ENCODE measurements at places on chromosomes 6 and 20. TPM values are rescaled to one million over a fixed set of nuclear protein-coding genes. Genes with fewer than 3 reads are reported as not detected.
A peak's percentile ranks its signal among the peaks of the same experiment; 100 is the strongest.

Gene GPR63
- total RNA-seq: 8.7 TPM

Gene PPIL1
- 77.8 TPM for total RNA-seq

Gene RTN4IP1
- total RNA-seq: 8.4 TPM

Gene MYLK2
- 3.5 TPM for total RNA-seq

Gene PI16
- total RNA-seq: not detected

Gene FKBP5
- not detected for total RNA-seq

Gene PIM1
- 16.4 TPM for total RNA-seq

DNA sequence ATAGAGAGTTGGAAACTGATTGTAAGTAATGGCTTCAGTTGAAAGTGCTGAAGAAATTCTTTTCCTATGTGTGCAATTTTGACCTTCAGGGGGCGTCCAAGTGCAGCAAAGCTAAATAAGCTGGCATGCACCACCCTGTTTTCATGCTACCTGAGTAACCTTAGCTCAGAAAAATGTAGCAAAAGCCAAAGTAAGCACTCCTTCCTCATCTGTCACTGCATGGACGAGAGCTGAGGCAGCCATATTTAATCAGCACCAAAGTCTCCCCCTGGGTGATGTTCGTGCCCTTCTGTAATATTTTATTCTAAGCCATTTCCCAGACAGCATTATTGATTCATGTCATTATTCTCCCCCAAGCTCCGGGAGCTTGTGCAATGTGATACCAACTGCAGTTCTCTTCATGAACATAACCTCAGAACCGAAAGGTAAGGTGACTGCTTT is 123.1 kb downstream of the RPS12 start:
- H3K27ac ChIP-seq: no peak overlapping the region
- H3K4me1 ChIP-seq: peaks cover 22% of the 10 kb centered on the region
- H3K36me3 ChIP-seq: no peaks in the 10 kb centered on the region
- H3K4me3 ChIP-seq: no peak overlapping the region

DNA sequence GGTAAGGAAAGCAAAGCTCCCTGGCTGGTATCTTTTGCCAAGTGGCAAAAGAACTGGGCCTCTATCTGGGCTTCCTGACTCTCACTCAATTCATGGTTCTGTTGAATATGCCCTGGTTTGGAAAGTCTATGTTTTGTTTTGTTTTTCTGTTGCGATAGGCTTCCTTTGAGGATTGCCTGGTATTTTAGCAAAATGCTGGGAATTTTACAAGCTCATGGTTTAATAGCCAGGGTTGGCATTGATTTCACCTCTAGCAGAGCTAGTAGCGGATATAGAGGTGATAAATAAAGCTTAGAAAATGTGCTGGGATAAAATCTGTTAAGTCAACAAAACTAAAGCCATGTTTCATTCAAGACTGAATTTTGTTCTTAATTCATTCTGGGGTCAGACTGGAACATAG is 109.9 kb downstream of the RNF144B start:
- no peaks in the 10 kb centered on the region for H3K36me3 ChIP-seq
- H3K4me1 ChIP-seq: no peaks in the 10 kb centered on the region
- no peak for DNase-seq
- H3K4me3 ChIP-seq: no peak overlapping the region
- H3K27ac ChIP-seq: no peak overlapping the region

DNA sequence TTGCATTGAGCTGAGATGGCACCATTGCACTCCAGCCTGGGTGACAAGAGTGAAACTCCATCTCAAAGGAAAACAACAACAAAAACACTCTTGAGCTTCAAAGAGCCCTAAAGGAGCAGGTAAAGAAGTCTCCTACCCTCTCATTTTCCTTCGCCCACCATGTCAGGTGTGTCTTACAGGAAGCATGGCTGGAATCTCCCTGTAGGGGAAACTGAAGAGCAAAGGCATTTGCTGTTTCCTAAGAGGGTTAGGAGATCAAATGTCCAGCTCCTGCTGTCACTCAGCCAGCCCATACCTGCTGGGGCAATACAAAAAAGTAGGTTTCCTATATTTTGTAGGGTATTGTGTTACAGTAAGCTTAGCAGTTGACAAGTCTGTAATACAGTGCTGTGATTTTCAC is 43.3 kb downstream of the SPATA2 start:
- peaks cover 3% of the 10 kb centered on the region for H3K4me1 ChIP-seq
- H3K36me3 ChIP-seq: no peaks in the 10 kb centered on the region
- no peaks in the 10 kb centered on the region for H3K27me3 ChIP-seq
- H3K27ac ChIP-seq: no peak overlapping the region
- no peak for DNase-seq
- H3K4me3 ChIP-seq: no peak overlapping the region

DNA sequence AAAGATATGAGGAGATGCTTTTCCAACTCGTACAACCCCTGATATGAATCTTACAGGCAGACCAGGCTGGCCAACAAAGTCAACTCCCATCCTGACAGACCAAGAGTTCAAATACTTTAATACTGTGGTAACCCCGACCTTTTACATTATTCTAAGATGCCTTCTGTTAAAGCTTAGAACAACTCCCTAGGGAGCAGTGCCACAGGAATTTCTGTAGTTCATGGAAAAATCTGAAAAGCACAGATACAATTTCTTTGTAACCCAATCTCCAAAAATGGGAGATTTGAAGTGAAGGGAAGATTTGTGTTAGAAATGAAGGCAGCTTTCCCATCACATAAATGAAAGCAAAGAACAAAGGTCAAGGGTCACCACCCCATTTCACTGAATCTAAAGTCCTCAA is 151.3 kb upstream of the BEND6 start:
- no peak overlapping the region for H3K4me3 ChIP-seq
- no peaks in the 10 kb centered on the region for H3K27me3 ChIP-seq
- peak overlapping the region; percentile 37 for H3K27ac ChIP-seq
- peaks cover 53% of the 10 kb centered on the region for H3K4me1 ChIP-seq
- DNase-seq: peak; percentile 53
- H3K36me3 ChIP-seq: no peaks in the 10 kb centered on the region

DNA sequence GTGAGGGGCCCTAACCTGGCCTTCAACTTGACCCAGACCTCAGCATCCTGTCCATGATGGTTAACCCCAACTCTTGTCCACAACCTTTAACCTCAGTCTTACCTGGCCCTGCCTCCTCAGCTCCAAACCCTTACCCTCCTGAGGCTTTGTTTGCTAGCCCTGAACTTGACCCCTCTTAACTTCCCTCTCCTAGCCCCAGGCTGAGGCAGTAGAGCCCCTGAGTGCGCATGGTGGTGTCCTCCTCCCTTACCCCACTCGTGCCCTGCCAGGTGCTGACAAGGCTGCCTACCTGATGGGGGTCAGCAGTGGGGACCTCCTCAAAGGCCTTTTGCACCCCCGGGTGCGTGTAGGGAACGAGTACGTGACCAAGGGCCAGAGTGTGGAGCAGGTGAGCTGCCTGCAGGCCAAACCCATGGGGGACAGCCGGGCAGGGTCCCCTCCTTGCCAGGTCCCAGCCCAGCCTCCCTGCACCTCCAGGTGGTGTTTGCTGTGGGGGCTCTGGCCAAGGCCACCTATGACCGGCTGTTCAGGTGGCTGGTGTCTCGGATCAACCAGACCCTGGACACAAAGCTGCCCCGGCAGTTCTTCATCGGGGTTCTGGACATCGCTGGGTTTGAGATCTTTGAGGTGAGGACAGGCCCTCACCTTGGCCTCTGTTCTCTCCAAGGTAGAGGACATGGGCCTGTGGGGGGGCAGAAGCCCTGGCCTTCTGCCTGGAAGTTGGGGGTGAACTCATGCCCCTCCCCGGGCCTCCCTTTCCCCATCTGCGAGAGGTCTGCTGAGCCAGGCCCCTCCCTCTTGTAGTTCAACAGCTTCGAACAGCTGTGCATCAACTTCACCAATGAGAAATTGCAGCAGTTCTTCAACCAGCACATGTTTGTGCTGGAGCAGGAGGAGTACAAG is 31.9 kb downstream of the MYH7B start:
- H3K4me3 ChIP-seq: no peak overlapping the region
- DNase-seq: no peak
- H3K27me3 ChIP-seq: no peaks in the 10 kb centered on the region
- H3K36me3 ChIP-seq: no peaks in the 10 kb centered on the region
- H3K27ac ChIP-seq: no peak overlapping the region

- DNase-seq: no peak
- H3K27me3 ChIP-seq: no peaks in the 10 kb centered on the region
- no peak overlapping the region for H3K4me3 ChIP-seq
Measured at GRCh38 chr6:158703111-158703836, 53.4 kb downstream of the SYTL3 start.

DNA sequence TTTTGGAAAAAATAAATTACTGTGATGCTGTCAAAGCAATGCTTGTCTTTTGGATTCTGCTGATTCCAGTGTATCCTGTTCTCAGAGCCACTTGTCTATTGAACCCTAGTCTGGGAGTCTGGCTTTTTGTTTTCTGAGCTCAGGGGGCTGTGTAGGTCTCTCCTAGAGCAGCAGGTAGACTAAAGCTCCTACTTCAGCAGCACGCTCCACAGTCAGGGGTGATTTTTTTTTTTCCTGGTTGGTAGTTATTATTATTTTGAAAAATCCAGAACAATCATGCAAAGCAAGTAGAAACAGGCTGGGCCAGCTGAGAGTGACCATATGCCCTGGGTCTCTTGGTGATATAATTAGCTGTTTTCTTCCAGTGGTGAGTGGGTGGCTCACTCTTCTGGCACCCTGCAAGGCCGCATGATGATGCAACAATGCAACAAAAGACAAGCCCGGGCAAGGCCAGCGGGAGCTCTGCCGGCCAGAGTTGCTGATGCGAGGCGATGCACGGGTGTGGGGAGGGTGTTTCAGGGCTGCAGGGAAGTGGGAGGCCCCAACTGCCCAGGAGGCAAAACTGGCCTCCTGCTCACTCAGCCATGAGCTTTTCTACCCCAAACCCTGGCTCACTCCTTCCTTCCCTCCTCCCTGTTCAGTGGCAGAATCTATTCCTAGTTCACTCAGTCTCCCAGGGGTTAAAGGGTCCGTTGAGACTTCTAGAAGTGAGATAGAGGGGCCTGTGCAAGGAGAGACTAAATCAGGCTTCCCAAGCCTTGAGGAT is 11.5 kb upstream of the CDKN1A start:
- H3K4me3 ChIP-seq: no peak overlapping the region
- no peaks in the 10 kb centered on the region for H3K36me3 ChIP-seq
- H3K27me3 ChIP-seq: no peaks in the 10 kb centered on the region
- H3K27ac ChIP-seq: peak overlapping the region; percentile 26
- DNase-seq: peak; percentile 87

- H3K27me3 ChIP-seq: no peaks in the 10 kb centered on the region
- H3K4me3 ChIP-seq: no peak overlapping the region
- DNase-seq: no peak
- H3K36me3 ChIP-seq: no peaks in the 10 kb centered on the region
- H3K4me1 ChIP-seq: no peaks in the 10 kb centered on the region
Measured at GRCh38 chr6:143357561-143358255, 92.8 kb downstream of the ADAT2 start.

- no peak overlapping the region for H3K4me3 ChIP-seq
- peaks cover 50% of the 10 kb centered on the region for H3K36me3 ChIP-seq
- H3K4me1 ChIP-seq: peaks cover 12% of the 10 kb centered on the region
- DNase-seq: no peak
Measured at GRCh38 chr20:34532756-34533155, 16.5 kb downstream of the DYNLRB1 start.

GRCh38 chr6:79764747-79765146 is 133.6 kb downstream of the SH3BGRL2 start:
- H3K4me1 ChIP-seq: no peaks in the 10 kb centered on the region
- H3K4me3 ChIP-seq: no peak overlapping the region
- H3K27me3 ChIP-seq: no peaks in the 10 kb centered on the region
- no peaks in the 10 kb centered on the region for H3K36me3 ChIP-seq

- no peaks in the 10 kb centered on the region for H3K36me3 ChIP-seq
- H3K27ac ChIP-seq: no peak overlapping the region
- no peaks in the 10 kb centered on the region for H3K27me3 ChIP-seq
- no peak overlapping the region for H3K4me3 ChIP-seq
- peak; percentile 51 for DNase-seq
- H3K4me1 ChIP-seq: peaks cover 5% of the 10 kb centered on the region
Measured at GRCh38 chr6:141077355-141078333, 1055.1 kb upstream of the GJE1 start.

DNA sequence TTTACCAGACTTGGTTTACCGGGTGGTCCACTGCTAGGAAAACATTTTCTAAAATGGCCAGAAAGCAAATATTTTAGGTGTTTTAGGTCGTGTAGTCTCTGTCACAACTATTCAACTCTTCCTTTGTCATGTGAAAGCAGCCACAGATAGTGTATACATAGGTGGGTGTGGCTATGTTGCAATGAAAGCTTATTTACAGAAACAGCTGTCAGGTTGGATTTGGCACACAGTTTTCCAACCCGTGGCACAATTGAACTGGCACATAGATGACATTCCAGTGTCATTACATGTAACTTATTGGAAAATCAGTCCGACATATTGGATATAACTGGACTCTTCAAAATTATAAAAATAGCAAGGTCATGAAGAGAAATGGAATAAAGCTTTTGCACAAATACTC is 68.9 kb upstream of the KCNQ5 start:
- peak; percentile 34 for DNase-seq
- H3K27me3 ChIP-seq: no peaks in the 10 kb centered on the region
- H3K4me3 ChIP-seq: peak overlapping the region; percentile 8

GRCh38 chr6:63928613-63929012 is 293.0 kb downstream of the PHF3 start:
- no peaks in the 10 kb centered on the region for H3K36me3 ChIP-seq
- no peaks in the 10 kb centered on the region for H3K4me1 ChIP-seq
- no peak for DNase-seq

GRCh38 chr20:44719841-44720240 is 4.7 kb downstream of the CCN5 start:
- no peak overlapping the region for H3K27ac ChIP-seq
- no peak for DNase-seq
- H3K4me1 ChIP-seq: peaks cover 3% of the 10 kb centered on the region
